ENCODE measurements at places on chromosomes 3 and 15. TPM values are rescaled to one million over a fixed set of nuclear protein-coding genes. Genes with fewer than 3 reads are reported as not detected.

DNA sequence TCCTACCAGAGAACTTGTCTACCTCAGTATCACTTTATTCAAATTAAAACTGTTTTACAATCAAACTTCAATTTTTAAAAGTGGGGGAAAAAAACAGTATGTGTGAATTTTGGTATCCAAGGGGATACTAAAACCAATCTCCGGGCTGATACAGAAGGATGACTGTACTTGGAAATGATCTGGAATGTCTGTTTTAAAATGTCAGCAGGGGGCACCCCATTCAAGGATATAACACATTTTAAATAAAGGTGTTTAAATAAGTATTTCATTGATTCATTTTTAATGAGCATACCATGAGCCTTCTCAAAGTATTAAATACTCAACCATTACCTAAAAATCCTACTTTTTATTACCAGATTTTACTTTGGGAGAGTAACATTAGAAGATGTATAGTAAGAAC is 67.9 kb downstream of the ULK4 start:
- no peaks in the 10 kb centered on the region for H3K4me1 ChIP-seq
- H3K36me3 ChIP-seq = no peaks in the 10 kb centered on the region
- DNase-seq = peak; percentile 75
- H3K4me3 ChIP-seq = no peak overlapping the region

- no peaks in the 10 kb centered on the region for H3K36me3 ChIP-seq
- H3K27ac ChIP-seq = no peak overlapping the region
- H3K27me3 ChIP-seq = no peaks in the 10 kb centered on the region
- no peak overlapping the region for H3K4me3 ChIP-seq
- H3K4me1 ChIP-seq = no peaks in the 10 kb centered on the region
These were observed 23.3 kb downstream of the GRIP2 start for GRCh38 chr3:14516738-14517345.

DNA sequence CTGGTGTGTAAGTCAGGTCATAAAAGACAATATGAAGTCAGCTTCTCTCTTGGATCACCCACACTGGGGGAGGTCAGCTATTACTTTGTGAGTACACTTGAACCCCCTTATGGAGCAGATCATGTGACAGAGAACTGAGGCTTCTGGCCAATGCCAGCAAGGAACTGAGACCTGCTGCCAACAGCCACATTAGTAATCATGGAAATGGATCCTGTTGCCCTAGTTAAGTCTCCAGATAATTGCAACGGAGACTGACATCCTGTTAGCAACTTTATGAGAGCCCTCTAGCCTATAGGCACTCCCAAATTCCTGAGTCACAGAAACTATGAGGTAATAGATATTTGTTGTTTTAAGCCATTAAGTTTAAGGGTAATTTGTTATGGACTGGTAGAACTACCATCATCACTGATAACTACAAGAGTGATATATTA is 110.4 kb upstream of the GMNC start:
- no peak overlapping the region for H3K27ac ChIP-seq
- H3K36me3 ChIP-seq = no peaks in the 10 kb centered on the region
- peak; percentile 5 for DNase-seq
- H3K4me1 ChIP-seq = no peaks in the 10 kb centered on the region

DNA sequence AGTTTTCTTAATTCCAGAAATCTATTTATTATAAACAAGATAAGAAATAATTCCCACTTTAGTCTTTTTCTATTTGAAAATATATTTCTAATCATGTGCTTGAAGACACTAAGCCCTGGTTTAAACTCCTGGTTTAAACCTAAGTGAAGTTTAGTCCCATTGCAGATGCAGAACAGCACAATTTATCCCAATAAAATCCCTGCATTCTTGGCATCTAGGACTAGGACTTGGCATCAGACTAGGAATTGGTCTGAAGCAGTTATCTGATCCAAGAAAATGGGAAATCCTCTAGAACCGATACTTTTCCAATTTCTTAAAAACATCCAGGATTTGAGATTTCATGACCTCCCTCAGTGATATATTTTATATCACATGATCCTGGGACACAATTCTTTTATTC is 168.8 kb upstream of the VEPH1 start:
- DNase-seq = no peak
- no peak overlapping the region for H3K4me3 ChIP-seq

GRCh38 chr3:43857361-43858293 is 166.9 kb downstream of the ABHD5 start:
- peaks cover 4% of the 10 kb centered on the region for H3K4me1 ChIP-seq
- H3K36me3 ChIP-seq = no peaks in the 10 kb centered on the region
- no peak overlapping the region for H3K4me3 ChIP-seq
- H3K27me3 ChIP-seq = no peaks in the 10 kb centered on the region
- DNase-seq = peak; percentile 39

GRCh38 chr3:108024146-108024850 is 66.5 kb downstream of the CD47 start:
- no peaks in the 10 kb centered on the region for H3K36me3 ChIP-seq
- no peaks in the 10 kb centered on the region for H3K4me1 ChIP-seq
- no peak overlapping the region for H3K4me3 ChIP-seq
- DNase-seq = peak; percentile 54
- H3K27ac ChIP-seq = no peak overlapping the region
- peaks cover 2% of the 10 kb centered on the region for H3K27me3 ChIP-seq

DNA sequence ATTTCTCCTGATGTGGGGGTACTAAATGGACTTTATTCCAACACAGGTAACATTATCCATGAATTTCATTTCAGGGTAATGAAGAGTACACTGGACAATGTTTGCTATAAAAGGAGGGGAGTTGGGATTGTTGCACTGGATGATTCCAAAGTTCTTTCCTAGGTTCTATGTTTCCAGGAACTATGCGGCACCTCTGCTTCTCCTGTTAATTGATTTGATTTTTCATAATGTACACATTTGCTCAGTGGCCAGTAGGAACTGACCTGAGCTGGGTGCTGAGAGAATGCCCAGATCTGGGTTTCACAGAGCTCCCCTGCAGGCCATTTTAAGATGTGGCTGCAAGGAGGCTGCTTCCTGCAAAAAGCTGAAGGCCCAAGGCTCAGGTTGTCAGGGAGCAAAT is 171.7 kb downstream of the KLF13 start:
- H3K4me3 ChIP-seq = no peak overlapping the region
- no peak for DNase-seq
- no peak overlapping the region for H3K27ac ChIP-seq
- no peaks in the 10 kb centered on the region for H3K36me3 ChIP-seq
- H3K27me3 ChIP-seq = no peaks in the 10 kb centered on the region

MNS1 gene
- 2.1 TPM for total RNA-seq

DAZL gene
- not detected for total RNA-seq

P2RY1 gene
- 7.6 TPM for total RNA-seq

RTP3 gene
- total RNA-seq = not detected

FRMD5 gene
- total RNA-seq = 4.3 TPM
